ENCODE measurements at places on chromosomes 13 and 19.

- no peak for DNase-seq
Observed at GRCh38 chr19:39997638-39998216, 867 bp downstream of the ZNF546 start.

DNA sequence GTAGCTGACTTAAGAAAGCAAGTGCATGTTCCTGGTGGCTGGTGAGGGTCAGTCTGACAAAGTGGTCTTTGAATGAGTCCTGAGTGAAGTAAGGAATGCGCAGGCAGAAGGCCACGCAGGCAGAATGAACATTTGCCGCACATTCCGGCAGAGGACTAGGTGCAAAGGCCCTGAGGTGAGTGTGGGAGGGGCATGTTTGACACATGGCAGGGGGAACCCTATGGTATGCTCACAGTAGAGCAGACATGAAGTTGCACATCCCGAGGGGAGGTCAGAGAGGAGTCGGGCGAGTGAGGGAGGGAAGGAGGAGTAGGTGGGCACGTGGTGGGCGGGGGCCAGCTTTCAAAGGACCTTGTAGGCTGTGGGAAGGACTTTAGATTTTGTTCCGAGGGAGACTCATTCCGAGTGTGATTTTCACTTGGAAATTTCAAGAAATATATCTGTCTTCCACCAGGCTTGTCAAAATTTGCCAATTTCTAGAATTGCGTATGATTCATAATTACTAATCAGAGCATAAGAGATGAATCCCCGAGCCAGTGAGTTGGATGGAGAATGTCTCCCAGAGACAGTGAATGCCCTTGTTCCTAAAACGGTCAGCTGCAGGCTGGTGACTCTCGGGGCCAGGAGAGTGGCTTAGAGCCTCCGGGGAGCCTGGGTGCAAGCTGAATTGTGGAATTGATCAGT lies 40.3 kb downstream of the ERICH6B start:
- DNase-seq: no peak

DNA sequence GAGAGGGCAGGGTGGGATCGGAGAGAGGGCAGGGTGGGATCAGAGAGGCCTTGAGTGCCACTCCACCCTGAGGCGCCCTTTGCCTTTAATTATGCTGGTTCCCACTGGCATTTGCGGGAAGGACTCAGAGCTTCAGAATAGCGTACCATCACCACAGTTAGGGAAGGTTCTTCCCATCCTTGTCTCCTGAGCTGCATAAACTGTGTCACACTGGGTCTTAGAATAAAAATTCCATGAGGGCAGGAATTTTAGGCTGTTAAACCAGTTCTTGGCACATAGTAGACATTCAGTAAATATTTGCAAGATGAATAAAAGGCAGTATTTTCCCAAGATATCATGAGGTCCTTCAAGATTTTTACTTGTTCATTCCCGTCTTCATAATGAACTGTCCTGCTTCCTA lies 24.4 kb downstream of the PPP2R1A start:
- no peak for DNase-seq

DNA sequence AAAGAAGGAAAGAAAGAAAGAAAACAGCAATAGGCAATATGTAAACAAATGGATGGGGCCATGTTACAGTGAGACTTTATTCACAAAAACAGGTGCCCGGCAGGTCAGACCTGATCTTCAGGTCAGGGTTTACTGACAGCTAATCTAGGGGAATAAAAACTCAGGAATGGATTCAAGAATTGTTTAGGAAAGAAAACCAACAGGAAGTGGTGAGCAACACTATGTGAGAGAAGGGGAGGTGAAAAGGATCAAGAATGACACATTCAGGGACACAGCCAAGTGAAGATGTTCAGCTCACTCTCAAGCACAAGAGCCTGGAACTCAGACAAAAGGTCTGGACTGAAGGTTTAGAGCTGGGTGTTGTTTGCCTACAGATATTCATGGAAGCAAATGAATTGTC lies 244.5 kb downstream of the EFNB2 start:
- no peak for DNase-seq

- DNase-seq: no peak
Observed at GRCh38 chr13:104181526-104182231, 1115.5 kb upstream of the SLC10A2 start.

DNA sequence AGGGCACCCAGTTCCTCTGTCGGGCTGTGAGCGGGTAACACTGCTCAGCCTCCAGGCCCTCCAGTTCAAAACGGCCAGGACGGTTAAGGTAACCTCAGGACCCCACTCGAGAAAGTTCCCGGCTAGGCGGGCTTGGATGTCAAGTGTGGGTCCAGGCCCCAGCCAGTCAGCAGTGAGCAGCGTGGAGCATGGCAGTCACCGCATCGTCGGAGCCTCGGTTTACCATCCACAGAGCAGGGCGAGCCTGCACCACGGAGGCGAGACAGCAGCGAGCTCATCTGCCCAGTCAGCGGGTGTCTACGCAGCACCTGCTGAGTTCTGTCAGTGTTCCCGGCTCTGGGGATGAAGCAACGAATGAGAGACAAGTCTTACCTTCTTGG lies 8.0 kb upstream of the CNOT3 start:
- no peak for DNase-seq

- no peak for DNase-seq
Observed at GRCh38 chr19:18906605-18907519, 10.9 kb upstream of the CERS1 start.

DNA sequence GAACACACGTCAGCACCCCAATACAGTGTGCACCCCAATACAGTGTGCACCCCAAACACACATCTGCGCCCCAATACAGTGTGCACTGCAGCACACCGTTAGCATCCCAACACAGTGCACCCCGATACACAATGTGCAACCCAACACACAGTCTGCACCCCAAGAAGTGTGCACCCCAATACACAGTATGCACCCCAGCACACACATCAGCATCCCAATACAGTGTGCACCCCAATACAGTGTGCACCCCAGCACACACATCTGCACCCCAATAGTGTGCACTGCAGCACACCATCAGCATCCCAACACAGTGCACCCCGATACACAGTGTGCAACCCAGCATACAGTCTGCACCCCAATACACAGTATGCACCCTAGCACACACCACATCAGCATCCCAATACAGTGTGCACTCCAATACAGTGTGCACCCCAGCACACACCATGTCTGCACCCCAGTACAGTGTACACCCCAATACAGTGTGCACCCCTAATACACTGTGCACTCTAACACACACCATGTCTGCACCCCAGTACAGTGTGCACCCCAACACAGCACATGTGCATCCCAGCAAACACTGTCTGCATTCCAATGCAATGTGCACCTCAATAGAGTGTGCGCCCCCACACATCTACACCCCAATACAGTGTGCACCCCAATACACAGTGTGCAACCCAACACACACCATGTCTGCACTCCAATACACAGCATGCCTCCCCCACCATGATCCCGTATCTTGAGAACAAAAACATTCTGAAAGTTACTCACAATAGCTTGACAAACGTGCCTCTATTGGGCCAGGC lies 855 bp upstream of the CARS2 start:
- no peak for DNase-seq

Data from thymus (tissue), 14 donors.